Hair follicle dermal papilla cell (primary cell): ENCODE measurements at places on chromosomes 1 and 21. TPM values are rescaled to one million over a fixed set of nuclear protein-coding genes. Genes with fewer than 3 reads are reported as not detected.

Gene TLR5
- 0.81 and 0.85 TPM in 2 replicates for total RNA-seq

Gene PRAMEF20
- not detected in 2 replicates for total RNA-seq

Gene RIMKLA
- total RNA-seq: not detected in 2 replicates

Gene AADACL3
- total RNA-seq: not detected in 2 replicates

Gene HPCAL4
- not detected in 2 replicates for total RNA-seq

Gene TARS2
- 11.2 and 14.8 TPM in 2 replicates for total RNA-seq

Gene CD101
- total RNA-seq: 0.49 TPM in 1 of 2 replicates, not detected in the other

Gene CRYBG2
- total RNA-seq: not detected in 2 replicates

Gene RNU1-4
- under 0.01 TPM in 2 replicates for total RNA-seq

Gene TRIM17
- 0.32 and 0.49 TPM in 2 replicates for total RNA-seq

Gene ZMYND12
- total RNA-seq: 0.65 and 1.3 TPM in 2 replicates

Gene COL11A1
- 168 and 264 TPM in 2 replicates for total RNA-seq

Gene TGFB2
- total RNA-seq: 17.0 and 19.5 TPM in 2 replicates

Gene TUT4
- total RNA-seq: 32.1 and 44.9 TPM in 2 replicates

Gene CHODL
- 0.12 and 0.16 TPM in 2 replicates for total RNA-seq

Gene TRAF3IP3
- under 0.01 TPM in 1 of 2 replicates, not detected in the other for total RNA-seq

Gene GPR61
- total RNA-seq: not detected in 2 replicates

Gene OLFM3
- not detected in 2 replicates for total RNA-seq

Gene NOS1AP
- under 0.01 and 0.32 TPM in 2 replicates for total RNA-seq

Gene EFNA3
- 0.81 and 0.97 TPM in 2 replicates for total RNA-seq

Gene PLA2G2C
- total RNA-seq: not detected in 2 replicates

Gene DIO1
- total RNA-seq: not detected in 2 replicates

Gene C1orf116
- total RNA-seq: 0.12 and 0.16 TPM in 2 replicates

Gene MYOM3
- 0.12 and 0.16 TPM in 2 replicates for total RNA-seq

Gene RGS4
- total RNA-seq: 8.3 and 11.3 TPM in 2 replicates

Gene LHX8
- total RNA-seq: 0.49 TPM in 1 of 2 replicates, not detected in the other
